Stimulated activated CD4-positive, alpha-beta T cell treated with anti-CD3 and anti-CD28 coated beads, TNF-alpha, amount 100 ng/mL, for 48 hours (primary cell): ENCODE measurements at places on chromosomes 4 and X.

DNA sequence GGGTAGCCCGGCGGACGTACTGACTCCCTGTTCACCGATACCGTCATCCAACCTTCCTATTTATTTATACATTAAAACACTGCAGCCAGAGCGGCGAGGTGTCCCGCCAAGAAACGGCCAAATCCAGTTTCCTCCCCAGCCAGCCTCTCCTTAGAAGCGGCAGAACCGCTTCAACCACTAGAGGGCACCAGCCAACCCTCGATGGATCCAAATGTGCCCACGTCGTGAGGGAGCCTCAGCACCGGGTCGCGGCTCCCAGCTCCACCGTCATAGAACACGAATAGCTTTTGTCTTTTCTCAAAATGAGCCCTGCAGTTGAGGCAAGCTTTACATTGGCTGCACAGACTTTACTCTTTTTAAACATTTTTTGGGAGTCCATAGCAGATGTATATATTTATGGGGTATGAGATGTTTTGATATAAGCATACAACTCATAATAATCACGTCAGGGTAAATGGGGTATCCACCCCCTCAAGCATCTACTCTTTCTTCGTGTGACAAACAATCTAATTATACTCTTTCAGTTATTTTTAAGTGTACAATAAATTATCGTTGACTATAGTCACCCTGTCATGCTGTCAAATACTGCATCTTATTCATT, 13.0 kb upstream of the HELT start:
- DNase-seq = peak; percentile 57

- no peak for DNase-seq
Observed at GRCh38 chr4:23923840-23924239, 34.0 kb upstream of the PPARGC1A start.

DNA sequence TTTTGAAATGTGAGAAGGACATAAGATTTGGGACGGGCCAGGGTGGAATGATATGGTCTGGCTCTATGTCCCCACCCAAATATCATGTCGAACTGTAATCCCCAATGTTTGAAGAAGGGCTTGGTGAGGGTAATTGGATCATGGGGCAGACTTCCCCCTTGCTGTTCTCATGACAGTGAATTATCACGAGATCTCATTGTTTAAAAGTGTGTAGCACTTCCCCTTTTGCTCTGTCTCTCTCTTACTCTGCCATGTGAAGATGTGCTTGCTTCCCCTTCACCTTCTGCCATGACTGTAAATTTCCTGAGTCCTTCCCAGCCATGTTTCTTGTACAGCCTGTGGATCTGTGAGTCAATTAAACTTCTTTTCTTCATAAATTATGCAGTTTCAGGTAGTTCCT, 17.5 kb downstream of the MTMR8 start:
- no peak for DNase-seq

DNA sequence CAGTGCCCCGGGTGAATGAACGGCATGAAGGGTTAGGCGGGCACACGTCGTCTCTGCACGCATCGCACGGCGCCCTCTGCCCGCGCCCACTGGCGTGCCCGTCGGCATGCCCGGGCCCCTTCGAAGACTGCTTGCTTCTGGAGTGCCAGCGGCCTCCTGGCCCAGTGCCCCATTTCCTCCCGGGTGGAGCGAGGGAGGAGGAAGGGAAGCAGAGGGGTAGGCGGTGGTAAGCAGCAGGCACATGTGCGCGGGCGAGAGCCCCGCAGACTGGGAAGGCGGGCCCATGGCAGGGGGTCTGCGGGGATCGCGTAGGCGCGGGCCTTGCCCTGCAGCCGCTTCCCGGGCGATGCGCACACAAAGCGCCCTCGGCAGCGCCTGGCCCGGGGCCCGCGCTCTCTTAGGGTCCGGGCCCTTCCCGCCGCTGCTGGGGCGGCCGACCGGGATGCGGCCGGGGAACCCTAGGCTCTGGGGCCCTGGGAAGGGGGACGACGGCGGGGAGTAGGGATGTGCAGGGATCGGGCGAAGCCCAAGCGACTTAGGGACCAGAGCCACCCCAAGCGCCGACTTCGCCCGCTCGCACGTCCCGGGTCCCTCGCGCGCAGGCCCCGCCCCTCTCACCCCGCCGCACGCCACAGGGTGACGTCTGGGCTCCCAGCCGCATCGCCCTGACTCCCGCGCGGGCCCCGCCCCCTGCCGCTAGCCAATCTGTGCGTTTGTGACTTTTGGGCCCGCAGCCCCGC, 866 bp upstream of the EMD start:
- peak; percentile 95 for DNase-seq

DNA sequence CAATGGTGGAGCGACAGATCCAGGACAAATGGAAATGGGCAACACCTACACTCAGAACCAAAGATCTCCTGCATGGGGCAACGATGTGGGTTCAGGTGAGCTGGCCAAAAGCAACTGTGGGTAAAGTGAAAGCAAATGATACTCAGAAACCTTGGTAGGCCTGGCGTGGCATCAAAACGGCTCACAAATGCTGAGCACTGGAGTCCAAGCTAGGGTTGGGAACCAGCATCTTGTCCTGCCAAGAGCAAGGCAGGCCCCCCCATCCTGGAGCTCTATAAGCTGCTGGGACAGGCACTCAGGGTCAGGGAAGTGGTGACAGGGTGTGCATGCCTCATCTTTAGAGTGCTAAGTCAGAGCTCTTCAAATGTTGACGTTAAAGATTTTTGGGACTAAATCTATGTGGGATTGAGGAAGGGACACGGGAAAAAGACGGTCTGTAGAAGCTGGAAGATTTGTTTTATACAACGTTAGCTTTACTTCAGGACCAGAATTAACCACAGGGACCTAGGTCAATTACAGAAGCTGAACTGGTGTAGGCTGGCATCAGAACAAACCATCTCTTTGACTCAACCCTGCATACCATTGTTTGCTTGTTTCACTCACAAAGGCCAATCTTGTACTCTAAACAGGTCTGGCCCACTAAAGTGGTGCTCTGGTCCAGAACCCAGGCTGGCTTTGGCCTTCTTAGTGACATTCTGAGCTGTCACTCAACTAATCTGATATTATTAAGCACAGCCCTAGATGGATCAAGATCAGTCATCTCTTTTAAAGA, 10.7 kb downstream of the ATP8A1 start:
- no peak for DNase-seq

DNA sequence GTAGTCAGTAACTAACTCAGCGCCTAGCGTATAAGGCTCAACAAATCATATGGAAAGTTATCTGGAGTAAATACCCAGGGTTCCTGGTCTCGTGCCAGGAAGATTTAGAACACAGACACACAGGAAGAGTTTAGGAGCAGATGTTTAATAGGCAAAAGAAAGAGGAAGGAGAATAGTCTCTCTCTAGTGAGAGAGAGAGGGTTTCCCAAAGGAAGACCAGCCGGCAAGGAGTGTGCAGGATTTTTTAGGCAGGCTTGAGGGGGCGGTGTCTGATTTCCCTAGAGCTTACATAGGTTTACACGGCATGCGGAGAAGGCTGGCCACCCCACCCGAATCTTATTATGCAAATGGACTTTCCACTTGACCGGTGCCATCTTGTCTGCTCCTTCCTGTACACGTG, 284.0 kb upstream of the FRG1 start:
- no peak for DNase-seq

- DNase-seq = no peak
Observed at GRCh38 chr4:118788911-118789310, 47.0 kb downstream of the SEC24D start.

DNA sequence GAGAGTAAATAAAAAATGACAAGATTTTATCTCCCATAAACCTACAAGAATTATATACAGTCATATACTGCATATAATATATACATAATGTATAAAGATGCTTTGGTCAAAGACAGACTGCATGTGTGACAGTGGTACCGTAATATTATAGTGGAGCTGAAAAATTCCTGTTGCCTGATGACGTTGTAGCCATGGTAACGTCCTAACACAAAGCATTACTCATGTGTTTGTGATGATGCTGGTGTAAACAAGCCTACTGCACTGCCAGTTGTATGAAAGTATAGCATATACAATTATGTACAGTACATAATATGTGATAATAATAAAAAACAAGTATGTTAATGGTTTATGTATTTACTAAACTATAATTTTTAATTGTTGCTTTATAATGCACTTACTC, 245.2 kb upstream of the CENPE start:
- DNase-seq = no peak

DNA sequence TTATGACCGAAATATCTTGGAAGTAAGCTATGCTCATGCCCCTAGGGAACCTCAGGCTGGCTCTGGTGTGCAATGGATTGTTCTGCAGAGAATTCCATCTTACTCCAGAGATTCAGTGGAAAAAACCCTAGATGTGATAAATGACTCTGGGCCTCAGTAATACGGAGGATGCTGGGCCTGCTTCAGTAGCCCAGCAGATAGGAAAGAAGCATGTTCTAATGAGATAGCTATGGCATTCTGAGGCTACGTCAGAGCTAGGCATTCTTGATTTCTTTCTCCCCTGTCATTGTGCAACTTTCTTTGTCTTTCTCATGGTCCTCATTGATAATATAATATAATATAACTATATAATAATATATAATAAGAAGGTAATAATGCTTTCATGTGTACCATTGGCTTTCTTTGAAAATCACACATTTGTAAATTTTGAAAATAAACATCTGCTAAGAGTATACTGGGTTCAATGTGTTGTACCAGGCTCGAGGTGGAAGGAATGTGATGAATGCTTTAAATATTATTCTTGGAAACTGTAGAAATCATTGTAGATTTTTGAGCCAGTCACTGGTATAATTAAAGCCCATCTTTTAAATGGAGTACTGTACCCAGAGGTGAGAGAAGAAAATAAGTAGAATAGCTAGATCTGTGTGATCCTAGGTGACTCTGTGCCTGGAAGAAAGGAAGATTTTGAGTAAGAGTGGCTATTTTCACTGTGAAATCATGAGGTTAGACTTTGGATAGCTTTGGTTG, 152.0 kb downstream of the IL15 start:
- DNase-seq = no peak

GRCh38 chr4:89788206-89789072, 48.5 kb downstream of the SNCA start:
- no peak for DNase-seq

DNA sequence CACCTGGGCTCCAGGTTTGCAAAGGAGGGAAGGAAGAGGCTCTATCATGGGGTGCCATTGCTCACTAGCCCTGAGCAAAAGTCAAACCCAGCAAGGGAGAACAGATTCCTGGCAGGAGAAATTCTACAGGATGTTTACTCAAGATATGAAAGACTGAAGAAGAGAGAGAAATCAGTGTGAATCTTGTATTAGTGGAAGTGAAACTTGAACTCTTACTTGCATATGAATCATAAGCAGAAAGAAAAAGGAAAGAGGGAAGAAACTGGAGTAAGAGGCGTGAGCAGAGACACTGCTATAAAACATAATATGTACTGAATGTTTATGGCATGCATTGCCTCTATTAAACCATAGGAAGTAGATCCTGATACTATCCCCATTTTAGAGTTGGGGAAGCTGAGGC, 60.9 kb downstream of the C4orf46 start:
- no peak for DNase-seq

DNA sequence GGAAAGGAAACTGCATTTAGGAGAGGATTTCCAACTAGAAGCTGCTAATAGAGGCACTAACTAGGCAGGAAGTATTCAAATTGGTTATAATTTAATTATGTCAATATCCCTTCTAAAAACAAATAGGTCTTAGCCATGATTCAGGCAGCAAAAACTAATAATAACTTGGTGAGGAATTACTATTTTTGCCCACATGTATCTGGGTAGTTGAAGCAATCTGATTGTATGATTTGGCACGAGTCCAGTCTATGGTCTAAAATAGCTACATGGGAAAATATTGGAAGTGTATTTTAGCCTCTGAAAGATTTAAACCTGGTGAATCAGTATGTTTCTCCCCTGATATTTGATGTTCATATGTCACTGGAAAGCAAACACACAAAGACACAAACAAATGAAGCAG, 62.2 kb downstream of the MFAP3L start:
- no peak for DNase-seq

- no peak for DNase-seq
Observed at GRCh38 chr4:8688908-8689445, 96.4 kb downstream of the CPZ start.

DNA sequence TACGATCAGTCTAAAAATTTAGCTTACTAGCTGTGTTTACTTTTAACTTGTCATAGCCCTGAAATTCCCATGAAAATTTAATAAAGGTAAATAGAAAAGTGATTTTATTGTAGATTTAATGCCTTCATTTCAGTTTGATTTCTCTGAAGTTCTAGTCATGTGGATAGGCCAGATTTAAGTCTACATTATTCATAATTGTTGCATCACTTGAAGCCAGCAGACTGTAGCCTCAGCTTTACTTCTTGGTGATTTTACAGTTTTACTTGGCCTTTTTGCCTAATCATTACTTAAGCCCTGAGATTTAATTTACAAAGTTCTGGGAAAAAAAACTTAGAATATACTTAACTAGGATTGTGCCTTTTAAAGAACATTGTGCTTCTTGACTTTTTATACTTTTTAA, 73.5 kb upstream of the FHDC1 start:
- DNase-seq = no peak

- DNase-seq = no peak
Observed at GRCh38 chrX:130524476-130525194, 122.8 kb downstream of the RBMX2 start.

GRCh38 chrX:135984791-135985156, 461 bp upstream of the SLC9A6 start:
- no peak for DNase-seq

DNA sequence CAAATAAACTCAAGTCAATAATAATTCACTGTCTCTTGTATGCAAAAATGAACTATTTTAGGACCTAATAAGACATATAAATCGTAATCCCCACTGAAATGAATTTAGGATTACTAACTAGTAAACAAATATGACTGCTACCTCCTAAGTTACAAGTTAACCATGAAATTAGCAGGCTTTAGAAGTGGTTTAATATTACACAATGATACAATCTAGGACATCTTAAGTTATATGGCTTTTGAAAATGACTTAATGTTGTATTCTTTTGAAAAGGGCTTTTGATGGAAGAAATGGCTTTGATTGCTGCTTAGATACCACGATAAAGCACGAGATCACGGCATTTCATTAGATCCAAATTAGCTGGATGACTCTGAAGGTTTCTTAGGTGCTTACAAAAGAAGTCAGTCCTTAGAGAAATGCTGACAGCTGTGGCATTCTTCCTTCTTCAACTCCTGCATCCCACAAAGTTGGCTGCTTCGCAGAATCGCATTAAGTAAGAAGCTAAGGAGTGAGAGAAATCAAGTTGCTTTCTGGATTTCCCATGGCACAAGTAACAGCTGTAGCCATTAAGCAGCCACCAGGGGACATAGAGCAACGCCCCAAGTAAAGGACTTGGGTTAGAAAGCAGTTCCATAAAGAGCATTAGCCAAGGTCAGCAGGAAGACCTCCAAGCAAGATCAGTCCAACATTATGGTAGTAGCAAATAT, 6.9 kb downstream of the SLC10A7 start:
- DNase-seq = no peak

DNA sequence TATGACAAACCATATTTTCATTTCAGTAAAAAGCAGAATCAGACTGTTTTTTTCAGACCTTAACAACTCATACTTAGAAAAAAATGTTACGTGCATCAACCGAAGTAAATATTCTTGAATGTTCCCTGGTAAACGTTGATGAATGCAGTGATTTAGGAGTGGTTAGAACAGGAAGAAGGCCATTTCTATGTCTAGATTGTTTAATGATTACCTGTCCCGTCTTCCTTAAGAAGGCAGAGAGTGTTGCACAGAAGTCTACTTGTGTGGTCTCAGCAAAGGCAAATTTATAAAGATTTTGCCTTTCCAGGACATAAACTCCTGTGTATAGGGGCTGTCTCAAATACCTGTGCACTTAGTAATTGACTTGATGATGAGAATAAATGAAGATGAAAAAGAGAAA, 134.5 kb downstream of the MGST2 start:
- DNase-seq = no peak

- DNase-seq = no peak
Observed at GRCh38 chr4:92514627-92515026, 210.9 kb downstream of the GRID2 start.
